Esophagus muscularis mucosa (tissue), 4 donors: ENCODE measurements at places on chromosomes 4 and X. TPM values are rescaled to one million over a fixed set of nuclear protein-coding genes. Genes with fewer than 3 reads are reported as not detected.

GYPB gene
- total RNA-seq: not detected

DNA sequence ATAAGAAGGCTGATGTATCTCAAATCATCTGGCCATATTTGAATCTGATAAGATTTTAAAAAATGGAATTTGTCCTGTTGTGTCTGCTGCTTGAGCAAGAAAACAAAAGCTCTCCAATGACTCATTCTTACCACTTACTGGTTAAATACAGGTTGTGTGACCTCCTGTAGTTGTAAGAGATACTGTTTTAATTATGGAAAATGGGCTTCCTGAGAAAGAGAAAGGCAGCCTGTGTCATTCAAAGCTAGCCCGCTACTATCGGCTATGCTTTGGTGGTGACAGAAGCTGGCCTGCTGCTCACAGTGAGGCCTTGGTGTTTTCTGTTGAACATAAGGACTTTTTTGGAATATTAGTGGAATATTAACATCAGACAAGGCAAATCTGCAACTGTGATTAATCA is 1722.1 kb upstream of the PCDH10 start:
- no peak for DNase-seq

DNA sequence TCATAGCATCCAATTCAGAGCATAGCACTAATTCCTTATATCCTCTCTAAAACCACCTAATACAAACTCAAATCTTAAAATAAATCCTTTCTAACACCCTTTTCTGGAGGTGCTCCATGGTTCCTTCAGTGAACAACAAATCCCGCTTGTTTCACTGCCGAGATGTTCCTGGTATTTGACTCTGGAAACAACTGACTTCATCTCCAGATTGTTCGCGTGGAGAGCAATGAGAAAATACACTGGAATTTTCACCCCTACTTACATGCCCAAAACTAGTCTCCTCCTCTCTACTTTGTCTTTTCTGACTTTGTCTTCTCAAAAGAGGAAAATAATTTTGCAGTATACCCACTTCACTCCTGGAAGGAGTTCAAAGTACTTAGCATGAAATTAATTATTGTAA is 129.0 kb downstream of the PLS3 start:
- DNase-seq: no peak

GRCh38 chrX:129959493-129959832 is 23.0 kb upstream of the BCORL1 start:
- no peak for DNase-seq
